ENCODE measurements at places on chromosomes 3 and 15. TPM values are rescaled to one million over a fixed set of nuclear protein-coding genes. Genes with fewer than 3 reads are reported as not detected.

STAC gene
- total RNA-seq, result not detected

ANKUB1 gene
- total RNA-seq, result not detected

OSTN gene
- not detected for total RNA-seq

GRCh38 chr3:169660709-169661360 lies 2.7 kb downstream of the MECOM start:
- DNase-seq, result no peak

GRCh38 chr3:13705051-13705450 lies 156.1 kb downstream of the FBLN2 start:
- DNase-seq, result no peak

GRCh38 chr15:74449095-74449494 lies 11.9 kb downstream of the UBL7 start:
- no peak for DNase-seq
